NCI-H345 (cell line): ENCODE measurements at places on chromosomes 13 and 19.

DNA sequence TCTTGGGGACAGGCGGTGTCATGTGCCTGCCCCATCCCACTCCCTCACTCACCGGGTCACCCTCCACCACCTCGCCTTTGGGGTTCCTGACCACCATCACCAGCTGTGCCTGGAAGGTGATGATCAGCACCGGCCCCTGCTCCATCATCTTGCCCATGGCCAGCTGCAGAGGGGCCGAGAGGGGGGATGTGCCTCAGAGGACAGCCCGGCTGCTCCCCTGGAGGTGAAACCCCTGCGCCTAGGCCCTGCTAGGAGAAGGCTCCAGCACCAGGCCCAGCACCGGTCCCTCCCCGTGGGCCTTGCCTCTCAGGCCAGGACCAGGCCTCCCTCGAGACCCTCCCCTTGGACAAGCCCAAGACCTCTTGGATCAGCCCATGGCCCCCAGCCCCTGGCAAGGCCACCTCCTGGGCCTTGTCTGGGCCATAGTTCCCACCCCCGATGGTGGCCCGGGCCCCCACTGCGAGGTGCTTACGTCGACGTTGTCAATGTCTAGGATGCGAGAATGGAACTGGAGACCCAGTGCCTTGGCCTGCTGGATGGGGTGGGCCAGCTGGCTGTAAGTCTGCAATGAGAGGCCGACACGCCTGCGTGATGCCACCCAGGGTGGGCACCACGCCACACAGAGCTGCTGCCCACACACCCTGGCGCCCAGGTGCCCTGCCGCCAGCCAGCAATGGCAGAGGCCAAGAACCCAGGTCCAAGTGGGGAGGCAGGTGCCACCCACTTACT, 1.8 kb upstream of the CTXN1 start:
- DNase-seq, result no peak

- no peak for DNase-seq
These were observed 539.5 kb upstream of the SLC10A2 start for GRCh38 chr13:103605546-103606326.

GRCh38 chr19:41735071-41735600, 20.2 kb upstream of the CEACAM6 start:
- no peak for DNase-seq

GRCh38 chr13:23447927-23448326, 14.4 kb upstream of the SACS start:
- DNase-seq, result no peak

GRCh38 chr13:110652764-110653163, 37.4 kb downstream of the NAXD start:
- no peak for DNase-seq

GRCh38 chr13:27978301-27978968, 9.3 kb upstream of the CDX2 start:
- DNase-seq, result no peak

DNA sequence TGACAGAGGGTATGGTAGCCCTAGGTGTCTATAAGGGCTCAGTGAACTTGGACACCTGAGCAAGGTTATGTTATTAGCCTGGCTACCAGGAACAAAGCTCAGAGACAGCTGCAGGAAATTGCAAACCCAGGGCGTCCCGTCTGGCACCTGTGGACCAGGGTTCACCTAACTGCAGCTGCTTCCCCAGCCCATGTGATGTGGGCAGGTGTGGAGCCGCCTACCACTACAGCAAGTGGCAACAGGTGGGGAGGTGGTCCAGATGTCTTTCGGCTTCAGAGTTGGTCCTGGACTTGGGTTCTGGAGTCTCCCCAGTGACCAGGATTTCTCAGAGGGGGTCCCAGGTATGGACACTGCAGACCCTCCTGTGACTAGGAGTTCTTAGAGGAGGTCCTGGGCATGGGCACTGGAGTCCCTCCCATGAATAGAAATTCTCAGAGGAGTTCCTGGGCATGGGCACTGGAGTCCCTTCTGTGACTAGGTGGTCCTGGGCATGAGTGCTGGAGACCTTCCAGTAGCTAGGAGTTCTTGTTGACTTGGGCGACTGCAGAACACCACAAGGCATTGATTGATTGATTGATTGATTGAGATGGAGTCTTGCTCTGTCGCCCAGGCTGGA, 25.2 kb downstream of the ACTL9 start:
- DNase-seq, result no peak

- DNase-seq, result no peak
These were observed 67.6 kb downstream of the COL4A2 start for GRCh38 chr13:110374431-110375370.

GRCh38 chr13:31172001-31172400, 10.3 kb upstream of the HSPH1 start:
- DNase-seq, result no peak

- DNase-seq, result peak; percentile 42
These were observed 556.3 kb upstream of the ARGLU1 start for GRCh38 chr13:107124129-107124718.

- no peak for DNase-seq
These were observed 4.2 kb downstream of the GYS1 start for GRCh38 chr19:48988860-48989259.

DNA sequence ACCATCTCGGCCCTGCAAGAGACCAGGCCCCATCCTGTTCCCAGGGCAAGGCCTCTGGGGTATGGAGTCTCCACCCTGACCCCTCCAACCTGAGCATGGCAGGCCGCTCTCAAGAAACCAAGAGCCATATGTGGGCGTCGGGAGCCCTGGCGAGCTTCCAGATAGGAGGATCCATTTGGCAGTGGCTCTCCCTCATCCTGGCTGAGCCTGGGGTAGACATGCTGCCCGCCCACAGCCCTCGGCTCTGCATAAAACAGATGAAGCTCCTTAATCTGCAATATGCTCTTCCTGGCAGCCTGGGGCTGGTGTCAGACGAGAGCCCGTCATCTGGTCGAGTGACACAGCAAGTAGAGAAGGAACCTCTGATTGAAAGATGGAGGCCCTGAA, 6.1 kb downstream of the ATP13A1 start:
- DNase-seq, result no peak

- no peak for DNase-seq
These were observed 65.8 kb downstream of the KATNAL1 start for GRCh38 chr13:30241532-30241931.

- DNase-seq, result no peak
These were observed 8.5 kb downstream of the SH3GL1 start for GRCh38 chr19:4391701-4392483.

DNA sequence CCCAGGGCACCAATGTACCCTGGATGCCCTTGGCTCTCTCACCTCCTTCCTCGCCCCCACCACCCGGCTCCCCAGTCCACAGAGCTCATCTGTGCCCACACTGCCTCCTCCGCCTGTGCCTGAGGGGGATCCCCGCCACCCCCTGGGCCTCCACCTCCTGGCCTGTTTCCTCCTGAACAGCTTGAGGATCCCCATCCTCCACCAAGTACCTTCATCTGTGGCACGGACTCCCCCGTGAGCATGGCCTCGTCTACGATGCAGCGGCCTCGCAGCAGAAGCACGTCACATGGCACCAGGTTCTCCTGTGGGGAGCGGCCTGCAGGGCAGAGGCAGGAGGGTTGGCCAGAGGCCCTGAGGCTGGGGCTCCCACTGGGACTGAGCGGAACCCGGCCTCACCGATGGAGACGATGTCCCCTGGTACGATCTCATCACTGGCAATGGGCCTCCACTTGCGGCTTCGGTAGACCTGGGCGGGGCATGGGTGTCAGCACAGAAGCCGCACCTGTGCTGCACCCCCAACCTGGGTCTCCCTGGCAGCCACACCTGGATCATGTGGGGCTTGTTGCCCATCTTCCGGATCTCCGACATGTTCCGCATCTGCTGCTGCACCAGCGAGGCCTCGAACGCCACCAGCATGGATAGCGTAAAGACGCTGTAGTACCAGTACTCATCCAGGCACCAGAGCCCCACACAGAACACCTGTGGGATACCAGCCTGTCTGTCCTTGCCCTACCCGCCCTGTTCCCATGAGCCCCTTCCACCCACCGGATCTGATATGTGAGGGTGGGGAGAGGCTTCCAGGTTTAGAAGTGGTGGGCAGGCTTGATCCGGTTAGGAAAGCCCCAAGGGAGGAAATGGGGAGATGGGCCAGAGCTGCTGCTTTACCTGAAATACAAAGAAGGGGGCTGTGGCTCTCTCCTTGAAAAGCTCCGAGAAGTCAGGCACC, 6.8 kb downstream of the ATP13A1 start:
- DNase-seq, result no peak

- no peak for DNase-seq
These were observed 111.9 kb downstream of the KCNRG start for GRCh38 chr13:50126993-50127725.

- DNase-seq, result no peak
These were observed 855 bp upstream of the CARS2 start for GRCh38 chr13:110706570-110707372.

DNA sequence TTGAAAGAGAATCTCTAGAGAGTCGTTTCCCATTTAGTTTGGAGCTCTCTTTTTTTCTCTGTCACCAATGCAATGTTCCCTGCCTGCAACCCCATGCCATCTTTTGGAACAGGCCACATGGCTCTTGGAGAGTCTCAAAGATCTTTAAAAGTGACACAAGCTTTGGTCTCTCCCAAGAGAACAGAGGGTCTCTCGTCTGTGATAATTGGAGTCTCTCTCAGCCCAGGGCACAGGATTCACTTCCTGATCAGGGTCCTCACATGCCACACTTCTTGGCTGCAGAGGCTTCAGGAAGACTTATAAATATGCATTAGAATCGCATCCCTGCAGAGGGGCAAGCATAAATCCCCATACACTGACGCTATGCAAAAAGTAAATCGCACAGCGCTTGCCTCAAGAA, 240.5 kb downstream of the IRS2 start:
- no peak for DNase-seq

DNA sequence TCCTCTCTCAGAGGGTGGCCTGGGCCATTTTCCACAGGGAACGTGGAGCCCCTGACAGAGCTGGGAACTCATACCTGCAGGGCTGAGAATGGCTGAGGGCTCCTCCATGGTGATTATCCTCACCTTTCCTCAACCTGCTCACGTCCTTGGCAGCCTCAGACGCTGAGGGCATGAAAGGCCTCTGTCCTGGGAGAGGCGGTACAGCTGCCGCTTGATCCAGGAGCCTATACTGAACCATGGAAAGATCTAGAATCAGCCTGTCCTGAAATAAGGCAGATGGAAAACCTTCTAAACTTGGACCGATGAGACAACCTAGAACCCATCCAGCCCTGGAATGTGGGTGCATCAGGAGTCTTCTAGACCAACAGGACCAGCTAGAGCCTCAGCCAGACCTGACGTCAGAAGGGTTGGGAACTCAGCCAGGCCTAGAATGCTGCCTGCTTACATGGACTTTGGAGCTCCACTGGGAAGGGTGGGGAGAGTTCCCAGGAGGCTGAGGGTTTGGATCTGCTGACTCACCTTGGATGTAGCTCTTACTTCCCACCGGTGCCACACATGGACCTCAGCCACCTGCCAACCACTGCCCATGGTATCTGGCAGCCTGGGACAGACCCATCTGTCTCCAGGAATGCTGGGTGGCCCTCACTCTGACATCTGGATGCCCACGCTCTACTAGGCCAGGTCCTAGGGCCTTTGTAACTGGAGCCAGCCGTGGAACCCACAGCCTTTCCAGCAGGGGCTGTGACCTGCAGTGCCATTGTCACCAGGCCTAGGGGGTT, 7.5 kb downstream of the KCTD15 start:
- DNase-seq, result no peak

GRCh38 chr13:60019119-60019993, 144.4 kb downstream of the DIAPH3 start:
- DNase-seq, result no peak

- no peak for DNase-seq
These were observed 3.3 kb upstream of the USP12 start for GRCh38 chr13:27174766-27175455.

GRCh38 chr13:46983881-46984280, 87.0 kb upstream of the HTR2A start:
- DNase-seq, result no peak

- DNase-seq, result no peak
These were observed 87.5 kb downstream of the ING1 start for GRCh38 chr13:110801044-110801443.

GRCh38 chr13:39100996-39101738, 62.9 kb downstream of the NHLRC3 start:
- no peak for DNase-seq

DNA sequence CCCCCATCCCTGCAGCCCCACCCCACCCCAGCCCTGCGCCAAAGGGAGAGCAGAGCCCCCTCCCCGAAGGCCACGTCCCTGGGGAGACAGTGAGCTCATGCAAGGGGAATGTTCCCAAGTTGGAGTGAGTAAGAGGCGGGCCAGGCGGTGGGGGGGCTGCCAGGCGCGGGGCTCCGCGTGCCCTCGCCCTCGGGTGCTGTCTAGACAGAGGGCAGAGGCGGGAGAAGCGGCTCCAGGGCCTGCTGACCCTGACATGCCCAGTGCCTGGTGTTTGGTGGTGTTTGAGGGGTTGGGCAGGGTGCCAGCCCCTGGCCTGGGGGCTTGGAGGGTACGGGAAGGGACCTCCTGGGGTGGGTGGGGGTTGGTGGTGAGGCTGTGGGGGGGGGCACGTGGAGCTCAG, 1.0 kb downstream of the FSTL3 start:
- peak; percentile 22 for DNase-seq

GRCh38 chr19:43983912-43984686, at the start of gene ZNF155:
Gene ZNF155 (plus strand): TSS chr19:43984188. CDS start chr19:43988544, 4,356 bp downstream.
- DNase-seq, result peak; percentile 95

GRCh38 chr13:59863621-59864020, 300.1 kb downstream of the DIAPH3 start:
- no peak for DNase-seq

DNA sequence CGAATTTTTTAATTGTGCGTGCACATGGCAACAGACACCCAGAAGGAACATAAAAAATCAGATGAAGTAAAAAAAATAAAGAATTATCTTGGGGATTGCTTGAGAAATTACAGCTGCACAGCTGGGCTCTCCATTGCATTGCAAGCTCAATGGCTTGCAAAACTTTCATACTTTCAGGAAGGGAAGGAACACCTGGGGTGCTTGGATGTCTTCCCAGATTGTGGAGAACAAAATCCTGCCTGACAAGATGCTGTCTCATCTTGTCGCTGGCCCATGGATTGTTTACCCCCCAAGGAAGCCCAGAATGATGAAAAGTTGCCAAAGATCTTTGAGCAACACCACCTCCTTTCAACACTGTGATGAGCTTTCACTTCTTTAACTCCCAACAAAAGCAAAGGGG, 11.0 kb upstream of the CASP14 start:
- no peak for DNase-seq

DNA sequence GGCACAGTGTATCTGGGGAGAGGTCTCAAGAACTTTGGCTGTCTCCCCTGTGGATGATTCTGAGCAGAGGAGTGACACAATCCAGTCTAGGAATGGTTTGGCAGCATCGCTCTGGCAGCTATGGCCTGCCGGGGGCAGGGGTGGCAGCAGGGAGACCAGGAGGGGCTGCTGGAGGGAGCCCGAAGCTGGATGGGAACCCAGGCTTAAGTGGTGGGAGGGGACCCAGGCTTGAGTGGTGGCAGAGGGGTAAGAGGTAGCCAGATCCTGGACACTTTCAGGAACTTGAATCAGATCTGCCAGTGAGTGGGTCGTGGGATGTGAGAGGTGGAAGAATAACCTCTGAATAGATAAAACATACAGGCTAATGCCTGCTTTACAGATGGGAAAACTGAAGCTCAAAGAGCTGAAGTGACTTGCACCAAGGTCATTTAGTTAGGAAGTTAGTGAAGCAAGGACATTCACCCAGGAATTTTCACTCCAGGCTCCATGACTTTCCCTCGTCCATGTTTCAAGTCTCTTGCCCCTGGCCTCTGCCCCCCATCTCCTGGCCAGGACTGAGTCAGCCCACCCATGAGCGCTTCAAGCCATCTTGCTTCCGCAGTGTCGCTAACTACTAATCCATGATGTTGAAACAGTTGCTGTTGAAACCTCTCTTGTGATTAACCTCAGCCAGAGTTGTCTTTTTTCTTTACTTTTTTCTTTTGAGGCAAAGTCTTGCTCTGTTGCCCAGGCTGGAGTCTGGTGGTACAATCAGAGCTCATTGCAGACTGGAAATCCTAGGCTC, 29.9 kb upstream of the C1QTNF9 start:
- DNase-seq, result no peak
